ENCODE measurements at places on chromosomes 2 and 18.

- H3K27ac ChIP-seq: no peak overlapping the region
- no peaks in the 10 kb centered on the region for H3K27me3 ChIP-seq
These were observed 32.5 kb upstream of the FHOD3 start for GRCh38 chr18:36265015-36265414.

GRCh38 chr18:44521668-44522022 lies 159.0 kb upstream of the SETBP1 start:
- no peak for DNase-seq
- no peaks in the 10 kb centered on the region for H3K27me3 ChIP-seq

- no peaks in the 10 kb centered on the region for H3K4me1 ChIP-seq
- H3K4me3 ChIP-seq: no peak overlapping the region
- no peak for DNase-seq
These were observed 18.1 kb upstream of the MGAT4A start for GRCh38 chr2:98749066-98749450.

GRCh38 chr2:15942711-15943345 lies 2.5 kb downstream of the MYCN start:
- peaks cover 16% of the 10 kb centered on the region for H3K27me3 ChIP-seq
- no peak overlapping the region for H3K27ac ChIP-seq
- no peaks in the 10 kb centered on the region for H3K36me3 ChIP-seq
- H3K4me3 ChIP-seq: peak overlapping the region; percentile 39
- no peak for DNase-seq

DNA sequence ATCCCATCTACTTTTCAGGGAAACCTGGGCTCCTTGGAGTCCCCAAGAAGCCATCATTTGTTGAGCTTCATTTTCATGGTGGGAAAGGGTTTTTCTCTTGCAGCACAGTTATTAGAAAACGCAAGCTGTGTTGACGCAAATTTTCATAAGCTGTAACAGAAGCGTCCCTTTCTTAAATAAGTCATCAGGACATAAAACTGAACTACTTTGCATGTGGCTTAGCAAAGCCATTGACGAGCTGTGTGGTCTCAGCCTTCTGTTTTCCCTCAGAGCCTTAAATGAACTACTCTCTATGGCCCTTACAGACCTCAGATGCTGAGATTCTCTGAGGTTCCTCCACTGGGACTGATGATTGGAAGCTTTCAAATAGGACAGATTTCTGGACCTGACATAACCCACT lies 85.1 kb downstream of the ARL4C start:
- no peaks in the 10 kb centered on the region for H3K27me3 ChIP-seq
- H3K36me3 ChIP-seq: no peaks in the 10 kb centered on the region
- H3K4me3 ChIP-seq: no peak overlapping the region
- no peaks in the 10 kb centered on the region for H3K4me1 ChIP-seq

- no peak overlapping the region for H3K27ac ChIP-seq
- no peak for DNase-seq
- peaks cover 10% of the 10 kb centered on the region for H3K4me1 ChIP-seq
These were observed 80.6 kb downstream of the ADCYAP1 start for GRCh38 chr18:985212-985661.

DNA sequence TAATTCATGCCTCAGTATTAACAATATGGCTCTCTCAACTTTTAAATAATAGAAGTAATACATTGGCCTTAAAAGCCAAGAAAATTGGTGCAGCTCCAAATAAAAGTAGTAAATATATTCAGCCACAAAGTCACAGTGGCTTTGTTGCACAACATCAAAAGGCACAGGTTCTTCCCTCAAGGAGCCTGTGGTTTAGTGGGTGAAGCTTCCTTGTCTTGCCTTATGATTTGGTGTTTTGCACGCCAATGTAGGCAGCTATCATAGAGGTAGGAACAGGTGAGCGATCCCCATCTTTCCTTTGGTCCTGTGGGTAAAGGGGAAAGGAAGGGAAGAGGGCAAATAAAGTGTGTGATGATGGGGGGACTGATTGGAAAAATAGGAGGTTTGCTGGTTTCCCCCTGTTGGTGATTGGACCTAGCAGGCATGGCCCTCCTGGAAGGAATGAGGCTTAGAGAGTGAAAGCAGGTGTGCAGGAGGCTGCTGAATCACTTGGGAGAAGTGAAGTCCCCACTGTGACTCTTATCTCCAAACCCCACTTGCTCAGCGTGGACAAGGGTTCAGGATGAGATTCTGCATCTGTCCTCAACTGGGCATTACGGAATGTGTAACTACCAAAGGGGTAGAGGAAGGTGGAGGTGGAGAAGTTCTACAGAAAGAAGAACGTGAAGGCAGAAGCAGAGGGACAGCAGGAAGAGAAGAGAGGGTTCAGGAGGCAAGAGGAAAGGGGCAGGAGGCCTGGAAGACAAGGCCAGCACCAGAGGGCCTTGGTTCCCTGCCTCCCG lies 20.1 kb upstream of the TNP1 start:
- no peaks in the 10 kb centered on the region for H3K27me3 ChIP-seq
- no peak for DNase-seq
- no peak overlapping the region for H3K4me3 ChIP-seq
- H3K27ac ChIP-seq: peak overlapping the region; percentile 28
- H3K4me1 ChIP-seq: peaks cover 4% of the 10 kb centered on the region

GRCh38 chr2:190996338-190996946 lies 17.5 kb downstream of the STAT1 start:
- H3K36me3 ChIP-seq: peaks cover 85% of the 10 kb centered on the region
- no peak for DNase-seq
- H3K27ac ChIP-seq: no peak overlapping the region
- no peaks in the 10 kb centered on the region for H3K27me3 ChIP-seq
- H3K4me1 ChIP-seq: no peaks in the 10 kb centered on the region

DNA sequence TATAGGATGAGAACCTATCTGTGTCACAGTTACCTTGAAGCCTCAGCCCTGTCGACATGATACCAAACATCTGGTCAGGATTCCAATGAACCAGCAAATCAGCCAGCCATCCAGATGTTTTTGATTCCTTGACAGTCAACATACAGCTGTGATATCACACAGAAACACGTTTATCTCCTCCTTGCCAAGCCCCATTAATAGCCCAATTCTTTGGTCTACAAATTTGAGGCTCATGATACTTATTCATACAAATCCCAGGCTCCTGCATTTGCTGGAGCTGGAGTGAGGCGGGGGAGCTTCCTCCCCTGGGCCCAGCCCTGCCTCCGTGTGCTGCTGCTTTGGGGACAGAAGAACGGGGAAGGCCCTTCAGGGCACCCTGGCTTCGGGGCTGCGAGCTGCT lies 611.6 kb upstream of the SALL3 start:
- H3K27ac ChIP-seq: no peak overlapping the region
- H3K27me3 ChIP-seq: no peaks in the 10 kb centered on the region
- no peak overlapping the region for H3K4me3 ChIP-seq
- no peaks in the 10 kb centered on the region for H3K36me3 ChIP-seq
- H3K4me1 ChIP-seq: no peaks in the 10 kb centered on the region

- no peak overlapping the region for H3K27ac ChIP-seq
- DNase-seq: no peak
- H3K27me3 ChIP-seq: no peaks in the 10 kb centered on the region
- no peaks in the 10 kb centered on the region for H3K4me1 ChIP-seq
- H3K4me3 ChIP-seq: no peak overlapping the region
- no peaks in the 10 kb centered on the region for H3K36me3 ChIP-seq
These were observed 17.0 kb downstream of the GPR35 start for GRCh38 chr2:240642061-240642805.

GRCh38 chr2:70903641-70904340 lies 31.9 kb upstream of the ATP6V1B1 start:
- no peak for DNase-seq
- no peak overlapping the region for H3K4me3 ChIP-seq
- H3K27ac ChIP-seq: no peak overlapping the region
- peaks cover 25% of the 10 kb centered on the region for H3K27me3 ChIP-seq
- no peaks in the 10 kb centered on the region for H3K36me3 ChIP-seq

GRCh38 chr18:50218432-50219197 lies 23.7 kb upstream of the MYO5B start:
- no peak for DNase-seq
- no peaks in the 10 kb centered on the region for H3K4me1 ChIP-seq
- no peaks in the 10 kb centered on the region for H3K27me3 ChIP-seq
- H3K27ac ChIP-seq: no peak overlapping the region
- H3K4me3 ChIP-seq: no peak overlapping the region
- no peaks in the 10 kb centered on the region for H3K36me3 ChIP-seq

DNA sequence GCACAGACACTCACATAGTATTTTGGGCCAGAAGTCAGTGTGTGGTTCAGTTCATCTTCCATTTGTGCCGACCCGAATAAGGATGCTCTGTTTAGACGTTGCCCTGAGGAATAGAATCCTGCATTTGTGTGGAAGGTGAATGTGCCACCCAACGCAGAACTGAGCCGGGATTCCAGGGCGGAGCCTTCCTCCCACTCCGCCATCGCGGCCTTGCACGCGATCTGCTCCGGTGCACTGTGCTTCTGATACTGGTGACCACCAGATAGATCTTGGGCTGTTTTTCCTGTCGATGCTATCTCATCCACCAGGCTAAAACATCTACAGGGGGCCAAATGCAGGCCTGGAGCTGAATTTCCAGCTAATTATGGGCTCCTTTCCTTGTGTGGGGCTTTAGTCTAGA lies 29.6 kb upstream of the SNTG2 start:
- DNase-seq: no peak
- H3K4me1 ChIP-seq: no peaks in the 10 kb centered on the region
- no peak overlapping the region for H3K27ac ChIP-seq
- H3K4me3 ChIP-seq: no peak overlapping the region
- H3K27me3 ChIP-seq: no peaks in the 10 kb centered on the region
- no peaks in the 10 kb centered on the region for H3K36me3 ChIP-seq

- H3K27me3 ChIP-seq: no peaks in the 10 kb centered on the region
- H3K27ac ChIP-seq: peak overlapping the region; percentile 16
- H3K4me1 ChIP-seq: peaks cover 3% of the 10 kb centered on the region
These were observed 189.6 kb upstream of the SP5 start for GRCh38 chr2:170525566-170525900.

GRCh38 chr2:46650556-46651001 lies 171.2 kb downstream of the TMEM247 start:
- H3K36me3 ChIP-seq: no peaks in the 10 kb centered on the region
- H3K27ac ChIP-seq: no peak overlapping the region
- H3K4me3 ChIP-seq: no peak overlapping the region
- no peaks in the 10 kb centered on the region for H3K27me3 ChIP-seq

- H3K4me1 ChIP-seq: peaks cover 7% of the 10 kb centered on the region
- no peak for DNase-seq
- H3K36me3 ChIP-seq: no peaks in the 10 kb centered on the region
- peak overlapping the region; percentile 65 for H3K4me3 ChIP-seq
- no peaks in the 10 kb centered on the region for H3K27me3 ChIP-seq
- peak overlapping the region; percentile 31 for H3K27ac ChIP-seq
These were observed 779 bp downstream of the MALL start for GRCh38 chr2:110114831-110115255.

DNA sequence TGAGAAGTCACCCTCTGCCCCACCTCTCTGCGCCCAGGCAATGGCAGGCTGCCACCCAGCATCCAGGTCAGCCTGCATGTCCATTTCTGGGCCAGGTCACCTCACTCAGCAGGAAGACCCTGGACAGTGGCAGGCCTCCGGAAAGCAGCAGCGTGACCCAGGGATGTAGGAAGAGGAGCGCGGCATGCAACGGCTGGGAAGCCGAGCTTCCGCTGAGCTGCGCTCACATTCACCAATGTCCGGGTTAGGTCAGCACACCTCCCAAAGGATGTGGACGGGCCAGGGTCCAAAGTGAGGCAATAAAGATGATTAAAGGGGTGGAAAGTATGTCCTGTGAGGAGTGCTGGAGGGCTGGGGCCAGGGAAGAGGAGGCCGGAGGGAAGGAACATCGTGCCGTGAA lies 174.5 kb downstream of the CTIF start:
- H3K27me3 ChIP-seq: no peaks in the 10 kb centered on the region

- H3K4me1 ChIP-seq: no peaks in the 10 kb centered on the region
- no peaks in the 10 kb centered on the region for H3K36me3 ChIP-seq
- H3K27me3 ChIP-seq: no peaks in the 10 kb centered on the region
- H3K27ac ChIP-seq: no peak overlapping the region
These were observed 7.5 kb upstream of the SCLY start for GRCh38 chr2:238053191-238053776.

GRCh38 chr18:66640431-66640830 lies 36.5 kb upstream of the CDH19 start:
- H3K4me3 ChIP-seq: no peak overlapping the region
- H3K27ac ChIP-seq: no peak overlapping the region
- no peaks in the 10 kb centered on the region for H3K36me3 ChIP-seq
- no peaks in the 10 kb centered on the region for H3K4me1 ChIP-seq
- DNase-seq: no peak
- no peaks in the 10 kb centered on the region for H3K27me3 ChIP-seq

- DNase-seq: no peak
- no peak overlapping the region for H3K27ac ChIP-seq
- H3K4me1 ChIP-seq: no peaks in the 10 kb centered on the region
- H3K27me3 ChIP-seq: no peaks in the 10 kb centered on the region
- H3K36me3 ChIP-seq: no peaks in the 10 kb centered on the region
These were observed 356.4 kb downstream of the SLC4A3 start for GRCh38 chr2:219983836-219984235.

DNA sequence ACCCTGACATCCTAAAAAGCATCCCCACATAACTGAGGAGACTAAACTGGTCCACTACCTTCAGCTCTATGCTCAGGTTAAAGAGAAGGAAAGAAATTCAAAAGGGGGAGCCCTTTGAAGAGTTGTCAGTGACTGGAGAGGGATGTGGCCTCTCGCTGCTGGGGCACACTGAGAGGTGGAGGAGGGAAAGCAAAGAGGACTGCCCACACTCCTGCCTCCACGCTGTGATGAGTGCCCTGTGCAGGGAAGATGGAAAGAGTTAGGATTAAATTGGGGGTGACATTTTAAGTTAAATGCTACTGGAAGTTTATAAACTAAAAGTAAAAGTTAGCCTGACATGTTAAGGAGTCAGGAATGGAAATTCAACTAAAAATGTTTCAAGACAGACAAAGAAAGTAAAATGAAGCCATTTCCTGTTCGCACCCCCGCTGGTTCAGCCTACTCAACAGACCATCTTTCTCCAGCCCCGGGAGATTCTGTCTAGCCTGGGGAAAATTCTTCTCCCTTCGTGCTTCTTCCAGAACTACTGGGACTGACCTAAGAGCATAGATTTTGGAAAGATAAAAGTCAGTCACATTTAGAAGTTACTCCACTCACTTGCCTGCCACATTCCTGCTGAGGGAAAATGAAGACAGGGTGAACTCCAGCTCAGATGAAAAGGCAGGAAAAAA lies 17.8 kb upstream of the INO80C start:
- H3K27me3 ChIP-seq: no peaks in the 10 kb centered on the region
- DNase-seq: no peak
- peaks cover 5% of the 10 kb centered on the region for H3K4me1 ChIP-seq

GRCh38 chr2:239372835-239373234 lies 28.0 kb downstream of the HDAC4 start:
- H3K27me3 ChIP-seq: no peaks in the 10 kb centered on the region
- no peak for DNase-seq
- no peak overlapping the region for H3K27ac ChIP-seq
- no peaks in the 10 kb centered on the region for H3K36me3 ChIP-seq
- no peaks in the 10 kb centered on the region for H3K4me1 ChIP-seq
- H3K4me3 ChIP-seq: no peak overlapping the region

- no peak overlapping the region for H3K4me3 ChIP-seq
- no peak overlapping the region for H3K27ac ChIP-seq
- H3K36me3 ChIP-seq: peaks cover 22% of the 10 kb centered on the region
- no peaks in the 10 kb centered on the region for H3K27me3 ChIP-seq
These were observed 47.0 kb downstream of the REV1 start for GRCh38 chr2:99442837-99443236.

GRCh38 chr2:201262718-201263117 lies 2.4 kb downstream of the CASP8 start:
- H3K27ac ChIP-seq: no peak overlapping the region
- H3K4me3 ChIP-seq: no peak overlapping the region
- H3K27me3 ChIP-seq: no peaks in the 10 kb centered on the region
- peaks cover 12% of the 10 kb centered on the region for H3K36me3 ChIP-seq
